ENCODE measurements at places on chromosomes 1 and 21.

GRCh38 chr1:186511761-186512637 lies 51.1 kb upstream of the PDC start:
- no peak for DNase-seq

- DNase-seq, result no peak
Observed at GRCh38 chr1:3283849-3284248, 170.6 kb upstream of the ARHGEF16 start.

DNA sequence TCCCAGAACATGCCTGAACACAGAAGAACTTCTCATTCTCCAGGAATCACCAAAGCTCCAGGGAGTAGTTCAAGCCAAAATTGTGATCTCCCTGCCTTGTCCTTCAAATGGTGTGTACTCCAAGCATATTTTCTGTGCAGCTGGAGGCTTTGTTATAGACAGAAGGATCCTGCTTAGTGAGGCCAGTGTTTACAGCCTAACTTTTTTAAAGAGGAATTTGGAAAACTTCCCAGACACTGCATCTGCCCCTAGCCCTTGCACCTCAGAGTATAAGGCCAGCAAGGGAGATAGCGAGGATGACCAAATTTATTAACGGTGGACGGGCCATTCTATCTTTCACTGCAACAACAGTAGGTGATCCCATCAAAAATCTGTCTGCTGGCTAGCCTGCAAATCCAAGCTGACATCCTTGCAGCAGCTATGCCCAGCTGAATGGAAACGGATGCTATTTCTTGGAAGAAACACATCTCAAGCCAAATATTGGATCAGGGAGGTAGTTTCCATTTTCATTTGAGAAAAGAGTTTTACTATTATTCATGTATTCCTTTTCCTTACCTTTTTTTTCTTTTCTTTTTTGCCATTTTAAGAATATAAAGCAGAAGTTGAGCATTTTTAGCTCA lies 249.8 kb downstream of the USH2A start:
- DNase-seq, result no peak

GRCh38 chr1:34858901-34859445 lies 576 bp downstream of the SMIM12 start:
- peak; percentile 41 for DNase-seq

DNA sequence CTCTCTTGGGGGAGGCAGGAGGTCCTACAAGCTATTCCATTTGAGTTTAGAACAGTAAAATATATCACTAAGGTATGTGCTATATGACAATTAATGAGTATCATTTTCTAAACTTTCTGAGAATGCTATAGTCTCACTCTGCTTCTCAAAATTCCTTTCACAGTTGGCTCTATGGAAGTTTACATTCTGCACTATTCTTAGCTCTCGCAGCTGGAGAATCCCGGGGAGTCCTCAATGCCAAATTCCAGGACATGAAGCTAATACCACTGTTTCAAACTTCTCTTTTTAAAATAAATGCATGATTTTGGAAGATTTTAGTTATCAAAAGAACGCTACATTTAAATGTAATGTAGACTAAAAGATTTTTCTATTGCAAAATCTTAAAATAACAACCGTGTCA lies 22.4 kb upstream of the PALMD start:
- DNase-seq, result no peak

DNA sequence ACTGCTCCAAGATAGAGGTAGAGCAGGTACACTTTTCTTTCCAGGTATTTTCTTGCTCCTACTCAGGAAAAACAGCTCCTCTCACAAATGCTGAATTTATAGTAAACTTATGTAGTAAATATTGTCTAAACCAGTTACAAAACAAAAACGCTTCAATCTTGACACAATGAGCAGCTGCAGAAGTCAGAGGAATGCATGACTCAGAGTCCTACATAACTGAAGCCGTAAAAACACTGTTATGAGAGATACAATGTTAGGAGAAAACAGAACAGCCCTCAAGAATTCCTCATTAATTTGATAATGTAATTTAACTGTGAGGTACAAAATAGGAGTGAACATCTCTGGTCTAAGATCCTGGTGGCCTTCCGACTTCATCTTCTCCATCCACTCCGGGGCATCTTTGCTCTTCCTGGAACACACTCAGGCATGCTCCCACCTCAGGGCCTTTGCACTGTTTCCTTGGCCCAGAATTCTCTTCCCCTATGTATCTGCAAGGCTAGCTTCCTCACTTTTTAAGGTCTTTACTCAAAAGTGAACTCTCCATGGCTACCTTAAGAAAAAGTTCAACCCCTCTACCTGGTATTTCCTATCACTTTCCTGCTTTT lies 138.5 kb downstream of the SLC45A1 start:
- DNase-seq, result no peak

DNA sequence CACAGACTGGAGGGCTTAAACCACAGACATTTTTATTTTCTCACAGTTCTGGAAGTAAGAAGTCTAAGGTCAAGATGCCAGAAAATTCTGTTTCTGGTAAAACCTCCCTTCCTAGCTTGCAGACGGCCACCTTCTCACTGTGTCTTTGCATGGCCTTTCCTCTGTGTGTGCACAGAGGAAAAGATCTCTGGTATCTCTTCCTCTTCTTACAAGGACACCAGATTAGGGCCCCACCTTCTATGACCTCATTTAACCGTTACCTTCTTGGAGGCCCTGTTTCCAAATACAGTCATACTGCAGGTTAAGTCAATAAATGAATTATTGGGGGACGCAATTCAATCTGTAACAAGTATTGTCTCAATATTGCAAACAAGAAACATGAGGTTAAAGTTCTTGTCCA lies 63.0 kb upstream of the PRDX6 start:
- no peak for DNase-seq

DNA sequence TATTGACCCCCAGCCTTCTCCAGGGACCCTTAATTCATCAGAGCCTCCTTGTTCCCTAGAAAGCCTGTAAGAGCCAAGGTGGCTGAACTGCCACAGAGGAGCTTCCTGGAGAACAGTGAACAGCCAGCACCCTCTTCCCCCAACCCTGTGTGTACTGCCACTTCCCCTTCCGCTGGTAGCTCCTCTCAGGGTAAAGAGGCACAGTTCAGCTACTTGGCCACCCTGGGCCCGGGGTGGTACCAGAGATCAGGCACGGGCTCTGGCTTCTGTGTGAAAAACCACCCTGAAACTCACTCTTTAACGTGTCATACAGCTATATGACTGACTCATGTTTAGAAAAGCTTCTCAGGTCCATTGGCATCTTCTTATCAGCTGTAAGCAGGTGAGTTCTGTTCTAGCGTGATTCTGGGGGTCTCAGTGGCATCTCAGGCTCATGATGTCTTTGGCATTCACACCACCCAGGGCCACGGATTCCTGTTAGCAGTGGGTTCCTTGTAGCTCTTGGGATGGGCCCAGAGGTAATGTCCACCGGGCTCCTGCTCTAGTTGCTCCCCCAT lies 22.4 kb downstream of the ARMH1 start:
- DNase-seq, result peak; percentile 12

GRCh38 chr1:44685881-44686280 lies 11.4 kb downstream of the ARMH1 start:
- DNase-seq, result no peak

DNA sequence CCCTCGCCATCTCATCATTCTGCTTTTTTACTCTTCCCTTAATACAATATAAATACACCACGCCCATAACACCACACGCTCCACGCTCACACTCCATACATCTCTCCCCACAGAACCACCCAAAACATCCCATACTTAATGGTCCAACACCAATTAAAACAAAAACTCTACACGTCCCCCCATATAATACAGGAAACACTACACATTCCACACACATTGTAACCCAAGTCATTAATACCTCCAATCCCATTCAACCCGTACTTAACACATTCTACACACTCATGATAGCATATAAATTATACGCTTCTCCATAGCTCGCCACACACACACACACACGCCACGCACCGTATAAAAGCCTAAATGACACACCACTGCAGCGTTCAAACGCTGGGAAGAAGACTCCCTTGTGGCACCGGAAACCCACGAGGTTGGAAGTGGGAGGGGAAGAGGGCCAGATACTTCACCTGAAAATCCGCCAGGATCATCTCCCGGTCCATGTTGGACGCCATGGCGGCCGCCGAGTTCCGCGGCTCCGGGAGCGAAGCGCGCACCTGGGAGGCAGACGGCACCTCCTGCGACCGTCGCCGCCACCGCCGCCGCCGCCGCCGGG lies 659 bp downstream of the FAF1 start:
- peak; percentile 58 for DNase-seq

DNA sequence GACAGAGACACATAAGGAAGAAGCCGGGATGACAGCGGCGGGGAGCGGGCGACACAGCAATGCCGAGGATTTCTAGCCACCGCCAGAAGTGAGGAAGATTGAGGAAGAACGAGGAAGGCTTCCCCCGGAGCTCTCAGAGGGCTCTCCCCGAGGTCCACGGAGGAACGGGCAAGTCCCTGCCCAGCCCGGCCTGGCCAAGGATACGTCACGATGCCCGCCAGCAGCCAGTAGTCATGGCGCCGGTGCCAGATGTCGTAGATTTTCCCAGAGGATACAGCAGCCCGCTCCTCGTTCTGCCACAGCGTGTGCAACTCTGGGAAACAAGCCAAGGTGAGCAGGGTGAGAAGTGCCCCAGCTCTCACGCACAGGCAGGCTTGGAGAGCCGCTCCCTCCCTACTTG lies 65.9 kb downstream of the KCNAB2 start:
- DNase-seq, result no peak

DNA sequence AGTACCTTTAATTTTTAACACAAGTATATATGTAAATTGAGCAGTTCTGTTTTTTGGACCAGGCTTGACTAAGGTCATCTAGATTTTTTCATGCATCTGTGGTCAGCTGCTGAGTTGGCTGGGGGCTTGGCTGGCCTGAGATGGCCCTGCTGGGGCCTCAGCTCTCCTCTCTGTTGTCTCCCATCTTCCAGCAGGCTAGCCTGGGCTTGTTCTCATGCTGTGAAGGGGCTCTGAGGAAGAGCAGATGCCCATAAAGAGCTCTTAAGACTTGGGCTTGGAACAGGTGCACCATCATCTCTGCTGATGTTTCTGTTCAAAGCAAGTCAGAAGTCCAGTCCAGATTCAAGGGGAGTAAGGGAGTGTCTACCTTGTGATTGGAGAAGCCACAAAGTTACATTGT lies 51.2 kb upstream of the TNR start:
- DNase-seq, result no peak

DNA sequence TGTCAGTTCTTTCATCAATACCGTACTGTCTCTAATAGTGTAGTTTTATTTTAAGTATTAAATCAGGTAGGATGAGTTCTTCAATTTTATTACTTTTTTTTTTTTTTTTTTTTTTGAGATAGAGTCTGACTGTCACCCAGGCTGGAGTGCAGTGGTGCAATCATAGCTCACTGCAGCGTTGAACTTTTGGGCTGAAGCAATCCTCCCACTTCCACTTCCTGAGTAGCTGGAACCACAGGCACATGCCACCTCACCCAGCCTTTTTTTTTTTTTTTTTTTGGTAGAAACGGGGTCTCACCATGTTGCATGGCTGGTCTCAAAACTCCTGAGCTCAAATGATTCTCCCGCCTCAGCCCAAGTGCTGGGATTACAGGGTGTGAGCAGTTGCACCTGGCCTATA lies 44.3 kb downstream of the INAVA start:
- DNase-seq, result no peak

GRCh38 chr21:37792046-37792445 lies 124.2 kb downstream of the KCNJ6 start:
- no peak for DNase-seq

GRCh38 chr21:35450830-35451229 lies 401.7 kb upstream of the RUNX1 start:
- DNase-seq, result no peak

GRCh38 chr1:31666263-31666963 lies 21.7 kb upstream of the PEF1 start:
- DNase-seq, result no peak

DNA sequence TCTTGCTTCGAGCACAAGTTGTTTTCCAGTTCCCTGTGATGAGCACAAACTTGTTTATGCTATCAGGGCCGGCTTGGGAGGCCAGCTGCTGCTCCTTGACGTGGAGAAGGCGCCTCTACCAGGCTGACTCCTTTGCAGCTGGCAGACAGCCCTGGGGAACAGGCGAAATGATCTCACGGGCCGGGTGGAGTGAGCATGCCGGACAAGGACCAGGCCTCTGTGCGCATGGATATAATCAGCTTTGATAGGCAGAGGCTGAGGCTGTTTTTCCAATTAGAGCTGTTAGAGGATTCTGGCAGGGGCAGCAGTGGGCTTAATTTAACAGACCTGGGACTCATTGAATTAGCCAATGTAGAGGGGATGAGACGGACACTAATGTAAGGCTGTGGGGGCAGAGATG lies 38.9 kb downstream of the FAM163A start:
- DNase-seq, result no peak

DNA sequence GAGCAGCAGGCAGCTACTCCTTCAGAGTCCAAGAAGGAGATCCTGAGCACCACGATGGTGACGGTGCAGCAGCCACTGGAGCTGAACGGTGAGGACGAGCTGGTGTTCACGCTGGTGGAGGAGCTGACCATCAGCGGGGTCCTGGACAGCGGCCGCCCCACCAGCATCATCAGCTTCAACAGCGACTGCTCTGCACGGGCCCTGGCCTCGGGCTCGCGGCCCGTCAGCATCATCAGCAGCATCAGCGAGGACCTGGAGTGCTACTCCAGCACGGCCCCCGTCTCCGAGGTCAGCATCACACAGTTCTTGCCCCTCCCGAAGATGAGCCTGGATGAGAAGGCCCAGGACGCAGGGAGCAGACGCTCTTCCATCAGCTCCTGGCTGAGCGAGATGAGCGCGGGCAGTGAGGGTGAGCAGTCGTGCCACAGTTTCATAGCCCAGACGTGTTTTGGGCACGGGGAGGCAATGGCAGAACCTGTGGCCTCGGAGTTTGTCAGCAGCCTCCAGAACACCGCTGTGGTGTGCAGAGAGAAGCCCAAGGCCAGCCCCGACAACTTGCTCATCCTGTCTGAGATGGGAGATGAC lies 531.8 kb downstream of the KIF26B start:
- no peak for DNase-seq

GRCh38 chr1:201433609-201434008 lies 12.1 kb upstream of the TNNI1 start:
- no peak for DNase-seq

- no peak for DNase-seq
Observed at GRCh38 chr1:85943526-85943925, 213.0 kb downstream of the COL24A1 start.

- no peak for DNase-seq
Observed at GRCh38 chr1:212915245-212916091, 34.9 kb upstream of the VASH2 start.

- DNase-seq, result no peak
Observed at GRCh38 chr1:235423214-235423652, 56.0 kb downstream of the TBCE start.

- no peak for DNase-seq
Observed at GRCh38 chr1:10456661-10457060, 6.8 kb downstream of the CORT start.

Measured in stimulated activated naive CD4-positive, alpha-beta T cell (primary cell).